ENCODE measurements at places on chromosomes 4 and X.

GRCh38 chr4:87122252-87122651, 98.2 kb downstream of the KLHL8 start:
- no peak for DNase-seq

- DNase-seq: no peak
These were observed 53.1 kb downstream of the ZNF732 start for GRCh38 chr4:252065-252601.

- DNase-seq: no peak
These were observed 203.1 kb upstream of the NDST3 start for GRCh38 chr4:117831060-117831683.

DNA sequence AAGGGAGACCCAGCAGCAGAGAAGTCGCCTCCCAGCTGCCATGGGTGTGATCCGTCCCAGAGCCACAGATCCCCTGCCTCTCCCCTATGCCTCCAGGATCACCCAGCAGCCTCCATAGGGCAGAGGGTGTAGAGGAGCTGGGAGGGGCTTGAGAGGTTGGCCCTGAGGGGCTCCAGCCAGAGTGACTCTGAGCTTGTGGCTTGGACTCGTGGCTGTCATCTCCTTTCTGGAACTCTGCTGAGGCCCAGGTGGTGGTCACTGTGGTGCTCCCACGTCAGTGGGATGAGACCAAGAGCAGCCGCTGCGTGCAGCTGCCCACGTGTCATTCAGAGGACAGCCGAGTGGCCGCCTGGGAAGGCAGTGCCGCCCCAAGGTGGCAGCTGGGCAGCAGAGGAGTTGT, 4.2 kb downstream of the TACC3 start:
- no peak for DNase-seq

DNA sequence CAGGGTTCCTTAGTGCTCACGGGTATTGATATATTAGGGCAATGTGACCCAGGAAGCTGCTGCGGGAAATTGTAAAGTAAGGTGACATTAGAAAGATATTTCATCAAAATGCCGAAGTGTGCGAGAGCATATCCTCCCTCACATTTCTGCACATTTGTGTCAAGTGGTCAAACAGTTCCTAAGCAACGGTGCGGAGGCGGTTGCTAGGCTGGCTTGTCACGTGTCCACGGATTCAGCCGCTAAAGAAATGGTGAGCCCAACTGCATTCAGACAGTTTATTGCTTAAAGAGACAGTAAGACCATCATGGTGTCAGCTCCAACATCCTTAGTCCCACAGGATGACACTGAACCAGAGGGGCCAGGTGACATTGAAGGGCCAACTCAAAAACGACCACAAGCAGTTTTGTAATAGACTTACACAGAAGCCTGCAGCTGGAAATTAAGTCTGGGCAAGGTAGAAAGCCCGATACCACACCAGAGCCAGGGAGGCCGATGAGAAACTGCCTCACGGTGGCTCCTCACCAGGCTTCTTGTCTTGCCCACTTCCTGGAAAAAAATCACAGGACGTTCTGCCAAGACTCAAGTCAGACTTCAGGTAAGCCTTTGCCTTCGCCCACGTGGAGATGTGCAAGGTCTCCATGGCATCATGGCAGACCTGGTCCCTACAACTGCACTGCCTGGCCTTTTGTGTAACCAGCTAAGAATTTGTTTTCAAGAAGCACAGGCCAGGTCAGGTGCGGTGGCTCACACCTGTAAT, 50.4 kb downstream of the USP11 start:
- DNase-seq: no peak

GRCh38 chrX:31269914-31270313, 198.1 kb upstream of the FTHL17 start:
- no peak for DNase-seq

- DNase-seq: no peak
These were observed 36.7 kb downstream of the PJA1 start for GRCh38 chrX:69128588-69128987.

GRCh38 chr4:142405695-142406498, 440.2 kb downstream of the INPP4B start:
- no peak for DNase-seq

DNA sequence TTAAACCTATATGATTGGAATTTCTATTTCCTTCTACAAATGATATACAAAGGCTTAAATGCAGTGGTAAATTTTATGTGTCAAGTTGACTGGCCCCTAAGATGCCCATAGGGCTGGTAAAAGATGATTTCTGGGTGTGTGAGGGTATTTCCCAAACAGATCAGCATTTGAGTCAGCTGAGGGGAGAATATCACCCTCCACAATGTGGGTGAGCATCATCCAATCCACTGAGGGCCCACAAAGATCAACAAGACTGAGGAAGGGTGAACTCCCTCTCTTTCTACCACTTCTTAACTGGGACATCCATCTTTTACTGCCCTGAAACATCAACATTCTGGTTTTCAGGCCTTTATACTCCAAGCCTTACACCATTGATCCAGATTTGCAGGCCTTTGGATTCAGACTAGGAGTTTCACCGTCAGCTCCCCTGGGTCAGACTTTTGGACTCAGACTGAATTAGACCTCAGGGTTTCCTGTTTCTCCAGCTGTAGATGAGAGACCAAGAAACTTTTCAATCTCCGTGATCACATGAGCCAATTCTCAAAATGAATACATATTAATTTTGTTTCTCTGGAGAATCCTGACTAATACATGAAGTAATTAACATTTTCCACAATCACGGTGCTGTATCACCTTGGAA, 1020.7 kb upstream of the SLIT2 start:
- no peak for DNase-seq

GRCh38 chr4:48017108-48017571, 568 bp downstream of the NIPAL1 start:
- DNase-seq: no peak

DNA sequence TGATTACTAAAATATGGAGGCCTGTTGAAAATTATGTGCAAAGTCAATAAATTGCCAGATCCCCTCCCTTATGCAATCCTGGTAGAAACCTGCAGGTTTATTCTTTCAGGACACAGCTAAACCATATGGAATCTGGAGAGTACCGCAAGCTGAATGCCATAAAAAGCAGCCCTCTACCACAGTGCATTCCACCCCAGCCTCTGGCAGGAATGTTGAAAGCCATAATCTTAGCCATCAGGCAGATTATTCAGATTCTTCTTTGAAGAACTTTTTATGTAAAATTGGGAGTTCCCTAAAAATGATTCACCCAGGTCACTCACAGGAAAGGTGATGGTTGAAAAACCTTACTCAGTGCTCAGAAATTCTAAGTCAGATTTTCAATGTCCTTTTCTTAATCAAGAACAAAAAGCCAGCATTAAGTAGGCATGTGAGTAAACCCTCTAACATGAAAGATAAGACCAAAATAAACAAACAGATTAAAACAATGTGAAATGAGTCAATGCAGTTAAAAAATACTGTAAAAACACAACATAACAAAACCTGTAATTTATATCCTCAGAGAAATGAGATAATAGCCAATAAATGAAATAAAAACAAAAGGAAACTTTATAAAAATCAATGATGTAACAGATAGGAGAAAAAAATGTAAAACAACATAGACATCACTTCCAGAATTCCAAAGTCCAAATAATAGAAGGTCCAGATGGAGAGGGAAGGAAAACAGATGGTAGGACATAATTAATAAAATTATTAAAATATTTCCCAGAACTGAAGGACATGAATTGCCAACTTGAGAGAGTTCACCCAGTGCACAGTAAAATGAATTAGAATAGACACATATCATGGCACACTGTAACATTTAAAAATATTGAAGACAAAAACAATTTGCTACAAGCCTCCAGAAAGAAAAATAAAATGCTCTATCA, 226.9 kb downstream of the FSTL5 start:
- DNase-seq: no peak

- no peak for DNase-seq
These were observed 148.1 kb downstream of the NWD2 start for GRCh38 chr4:37392521-37393255.

DNA sequence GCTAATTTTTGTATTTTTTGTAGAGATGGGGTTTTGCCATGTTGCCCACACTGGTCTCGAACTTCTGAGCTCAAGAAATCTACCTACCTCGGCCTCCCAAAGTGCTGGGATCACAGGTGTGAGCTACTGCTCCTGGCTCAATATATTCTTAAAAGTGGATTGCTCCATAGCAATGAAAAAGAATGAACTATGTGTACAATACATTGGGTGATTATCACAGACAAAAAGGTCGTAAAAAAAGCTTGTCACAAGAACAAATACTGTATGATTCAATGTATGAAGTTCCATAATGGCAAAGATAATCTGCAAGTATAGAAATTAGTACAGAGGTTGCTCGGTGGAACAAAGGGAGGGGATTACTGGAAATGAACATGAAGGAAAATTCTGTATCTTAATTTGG, 70.7 kb downstream of the REPS2 start:
- no peak for DNase-seq

DNA sequence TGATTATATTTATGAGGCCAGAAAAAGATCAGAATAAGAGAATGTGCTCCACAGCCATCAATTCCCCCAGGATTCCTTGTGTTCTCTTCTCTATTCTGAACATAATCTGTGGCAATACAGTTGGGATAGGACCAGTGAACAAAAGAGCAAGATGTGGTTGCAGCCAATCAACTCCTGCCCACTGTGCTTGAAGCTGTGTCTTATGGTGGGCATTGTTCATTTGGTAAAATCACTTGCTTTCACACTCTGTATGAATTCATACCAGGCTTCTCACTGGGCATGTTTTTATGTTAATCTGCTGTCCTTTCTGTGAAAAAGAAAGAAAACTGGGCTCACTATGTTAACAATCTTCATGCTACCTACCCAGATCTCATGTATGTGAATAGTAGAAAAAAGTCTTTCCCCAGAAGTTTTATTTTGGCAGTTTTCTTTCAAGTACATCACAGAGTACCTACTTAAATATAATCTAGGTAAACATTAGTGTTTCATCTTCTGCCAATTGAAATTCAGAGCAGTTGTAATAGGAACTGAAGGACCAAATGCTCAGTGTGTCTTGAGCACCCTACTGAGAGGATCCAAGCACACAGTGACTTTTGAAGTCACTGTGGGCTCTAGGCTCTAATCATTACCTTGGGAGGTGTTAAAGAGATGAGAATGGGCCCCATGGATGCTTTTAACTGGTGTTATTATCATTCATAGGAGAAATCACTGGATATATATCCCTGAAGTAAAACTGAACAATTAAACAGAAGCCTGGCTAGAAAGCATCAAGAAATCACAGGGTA, 429.2 kb upstream of the TRAM1L1 start:
- DNase-seq: no peak

GRCh38 chrX:18099745-18100144, 120.9 kb downstream of the BEND2 start:
- no peak for DNase-seq

DNA sequence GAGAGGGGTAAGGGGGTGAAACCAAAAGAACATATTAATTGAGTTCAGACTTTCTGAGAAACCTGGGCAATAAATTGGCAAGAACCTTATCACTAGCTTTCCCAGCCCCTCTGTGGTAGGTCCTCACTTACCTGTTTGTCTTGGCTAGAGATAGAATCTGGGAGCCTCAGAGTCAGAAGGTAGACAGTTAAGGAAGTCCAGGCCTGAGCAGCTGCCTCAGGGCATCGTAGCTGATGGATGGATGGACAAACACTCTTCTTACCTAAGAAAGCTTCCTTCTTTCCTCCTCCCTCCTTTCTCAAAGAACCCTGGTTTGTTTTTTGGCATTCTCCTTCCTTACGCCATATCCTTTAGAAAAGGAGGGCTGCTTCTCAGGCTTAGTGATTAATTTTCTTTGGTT, 24.4 kb downstream of the FRAS1 start:
- no peak for DNase-seq

- no peak for DNase-seq
These were observed 35.9 kb downstream of the FGFRL1 start for GRCh38 chr4:1047106-1047975.

DNA sequence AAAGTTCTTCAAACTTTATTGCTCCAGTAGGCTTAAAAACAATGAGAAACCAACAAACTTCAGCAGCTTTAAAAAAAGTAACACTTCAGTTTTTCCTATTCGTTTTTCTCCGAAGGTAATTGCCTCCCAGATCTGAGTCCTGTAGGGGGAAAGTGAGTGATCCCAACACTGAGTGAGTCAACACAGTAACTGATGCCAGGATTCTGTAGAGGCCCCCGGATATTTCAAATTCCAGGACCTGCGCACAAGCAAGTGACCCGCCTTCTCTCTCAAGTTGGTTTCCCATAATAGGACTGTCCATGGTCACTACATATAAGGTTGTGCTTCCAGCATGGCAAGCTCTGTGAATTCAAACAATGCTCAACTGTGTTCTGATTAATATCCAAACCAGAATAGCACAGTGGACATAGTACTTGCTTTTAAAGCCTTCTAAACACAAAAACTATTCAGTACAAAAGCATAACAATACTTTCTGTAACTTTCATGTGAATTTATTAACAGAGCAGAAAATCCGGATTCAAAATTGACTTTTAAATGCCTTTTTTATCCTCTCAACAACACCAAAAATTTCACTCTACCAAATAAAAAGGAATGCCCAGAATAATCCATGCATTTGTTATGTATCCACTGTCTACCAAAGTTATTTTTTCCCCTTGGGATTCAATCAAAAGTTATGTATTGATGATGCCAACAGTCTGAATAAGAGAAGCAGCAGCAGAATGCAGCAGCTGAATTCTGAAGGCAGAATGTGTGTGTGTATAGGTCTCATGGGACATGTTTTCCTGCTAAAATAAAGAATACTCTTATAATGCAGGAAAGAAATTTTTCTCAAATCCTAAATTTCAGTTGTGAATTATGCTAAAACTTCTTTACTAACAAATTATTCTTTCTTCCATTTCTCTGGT, at the start of gene DMD:
Gene DMD (minus strand): TSS at position 194 of the 905 bp plus-strand sequence. CDS start 237 bp downstream, outside the sequence.
- DNase-seq: no peak

GRCh38 chrX:118736394-118737010, 9.1 kb downstream of the IL13RA1 start:
- DNase-seq: no peak

DNA sequence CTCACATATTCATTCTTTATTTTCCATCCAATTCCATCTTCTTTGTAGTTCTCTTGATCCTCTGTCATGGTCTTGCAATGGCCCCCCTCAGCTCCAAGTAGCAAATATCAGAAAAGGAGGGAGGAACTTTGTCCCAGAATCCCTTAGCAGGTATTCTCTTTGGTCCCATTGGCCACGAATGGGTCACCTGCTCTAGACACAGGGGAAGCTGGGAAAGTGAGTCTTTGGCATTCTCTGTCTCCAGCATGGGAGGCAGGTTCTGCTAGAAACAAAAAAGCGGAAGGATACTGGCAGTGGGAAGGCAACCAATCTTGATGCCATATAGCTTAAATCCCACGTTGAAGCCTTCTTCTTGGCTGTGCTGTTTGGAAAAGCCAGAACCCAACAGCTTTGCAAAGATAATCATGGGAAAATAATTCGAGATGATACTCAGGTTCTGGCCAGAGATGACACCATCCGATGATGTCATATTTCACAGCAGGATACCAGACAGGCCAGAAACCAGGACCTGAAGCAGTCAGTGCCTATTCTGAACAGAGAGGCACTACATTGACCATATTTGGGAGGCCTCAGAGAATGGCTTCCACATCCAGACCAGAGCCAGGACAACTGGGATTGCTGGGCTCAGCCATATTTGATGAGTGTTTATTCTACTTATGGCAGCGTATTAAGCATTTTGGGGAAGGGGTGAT, 110.4 kb upstream of the ATXN3L start:
- DNase-seq: no peak

GRCh38 chrX:119686087-119686691, 6.8 kb downstream of the SEPTIN6 start:
- no peak for DNase-seq

GRCh38 chr4:111213531-111213930, 590.7 kb upstream of the PITX2 start:
- DNase-seq: no peak

GRCh38 chrX:44967221-44967620, 94.2 kb downstream of the KDM6A start:
- DNase-seq: no peak

Data from hematopoietic multipotent progenitor cell treated with erythropoietin and hydrocortisone succinate and interleukin-3 and kit ligand, for 17 days (in vitro differentiated cells).